ENCODE measurements at places on chromosomes 12 and 14.

GRCh38 chr12:70007687-70008086 is 182.7 kb downstream of the MYRFL start:
- no peak for DNase-seq

DNA sequence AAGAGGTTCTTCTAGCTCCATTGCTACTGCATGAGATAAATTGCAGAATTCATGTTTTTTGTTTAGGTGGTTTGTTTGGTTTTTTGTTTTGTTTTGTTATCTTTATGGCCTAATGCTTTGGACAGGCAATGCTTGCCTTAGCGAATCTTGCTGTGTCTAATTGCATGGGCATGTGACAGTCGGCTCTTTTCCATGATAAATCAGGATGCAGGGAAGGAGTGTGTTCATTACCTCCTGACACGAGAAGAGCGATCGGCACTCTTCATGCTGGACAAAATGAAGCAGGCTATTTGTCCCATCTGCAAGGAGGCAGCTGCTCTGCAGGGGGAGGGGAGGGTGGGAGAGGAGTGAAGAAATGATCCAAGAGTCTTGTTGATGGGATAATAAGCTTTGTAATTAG is 6.5 kb downstream of the CCDC60 start:
- no peak for DNase-seq

GRCh38 chr12:93033948-93034347 is 104.9 kb upstream of the EEA1 start:
- no peak for DNase-seq

DNA sequence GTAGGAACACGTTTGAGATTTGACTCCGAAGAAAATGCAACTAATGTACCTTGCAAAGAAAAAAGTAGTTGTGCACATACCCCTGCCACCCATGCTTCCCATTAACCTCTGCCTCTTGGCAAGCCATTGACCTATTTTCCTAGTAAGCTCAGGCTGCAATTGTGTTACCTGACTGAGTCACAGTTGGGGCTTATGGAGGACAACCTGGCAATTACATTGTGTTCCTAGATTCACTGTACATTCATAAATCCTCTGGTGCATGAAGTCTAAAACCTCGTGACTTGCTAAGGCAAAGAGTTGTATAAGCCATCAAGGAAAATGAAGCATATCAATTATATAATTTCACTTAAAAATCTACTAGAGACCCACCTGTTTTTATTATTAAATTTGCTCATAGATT is 62.0 kb upstream of the DUSP6 start:
- DNase-seq, result no peak

- peak; percentile 95 for DNase-seq
Observed at GRCh38 chr12:9869307-9870161, at the start of gene CLEC2B. TSS of gene CLEC2B (minus strand) at chr12:9869354.

- DNase-seq, result no peak
Observed at GRCh38 chr14:42814817-42815216, 1208.1 kb downstream of the LRFN5 start.

DNA sequence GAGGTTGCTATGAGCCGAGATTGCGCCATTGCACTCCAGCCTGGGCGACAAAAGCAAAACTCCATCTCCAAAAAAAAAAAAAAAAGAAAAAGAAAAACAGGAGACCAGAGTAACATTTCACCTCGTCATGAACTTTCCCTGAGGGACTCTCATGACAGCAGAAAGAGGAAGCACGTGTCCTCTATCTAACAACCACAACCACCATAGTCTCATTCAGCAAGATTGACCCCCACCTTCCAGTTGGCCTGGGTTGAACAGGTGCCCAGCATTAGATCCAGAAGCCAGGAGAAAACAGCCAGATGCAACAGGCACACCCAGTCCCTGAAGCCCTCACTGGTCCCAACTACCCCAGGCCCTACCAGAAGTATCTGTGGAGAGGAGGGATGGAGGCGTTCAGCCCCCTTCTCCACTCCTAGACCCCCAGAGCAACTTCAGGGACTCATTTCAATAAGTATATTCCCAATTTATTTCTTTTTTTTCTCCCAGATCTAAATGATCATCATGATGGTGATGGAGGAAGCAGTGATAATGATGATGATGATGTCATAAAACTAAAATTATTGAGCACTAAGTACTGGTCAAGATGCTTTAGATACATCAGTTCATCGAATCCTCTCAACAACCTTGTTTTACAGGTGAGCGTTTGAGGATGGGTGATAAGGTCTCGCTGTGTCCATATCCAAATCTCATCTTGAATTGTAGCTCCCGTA is 235.0 kb downstream of the EFCAB11 start:
- DNase-seq, result no peak
